CD4-positive, alpha-beta T cell treated with Interleukin-21 for 1 hour (primary cell): ENCODE measurements at places on chromosomes 5 and 9.

DNA sequence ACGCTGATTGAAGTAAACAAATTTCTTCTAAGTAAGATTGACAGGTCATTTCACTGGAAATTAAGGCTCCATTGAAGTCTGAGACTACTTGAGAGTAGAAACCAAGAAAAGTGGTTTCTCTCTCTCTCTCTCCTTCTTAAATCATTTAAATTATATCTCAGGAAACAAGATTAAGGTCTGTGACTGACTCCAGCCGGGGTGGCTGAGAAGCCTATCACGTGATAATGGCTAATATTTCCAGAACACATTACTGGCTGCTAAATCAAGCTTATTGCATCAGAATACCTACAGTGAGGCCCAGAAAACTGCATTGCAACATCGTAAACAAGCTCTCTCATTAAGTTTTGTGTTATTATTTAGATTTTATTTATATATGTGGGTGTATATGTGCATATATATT lies 88.4 kb downstream of the PTCD2 start:
- no peak for DNase-seq

DNA sequence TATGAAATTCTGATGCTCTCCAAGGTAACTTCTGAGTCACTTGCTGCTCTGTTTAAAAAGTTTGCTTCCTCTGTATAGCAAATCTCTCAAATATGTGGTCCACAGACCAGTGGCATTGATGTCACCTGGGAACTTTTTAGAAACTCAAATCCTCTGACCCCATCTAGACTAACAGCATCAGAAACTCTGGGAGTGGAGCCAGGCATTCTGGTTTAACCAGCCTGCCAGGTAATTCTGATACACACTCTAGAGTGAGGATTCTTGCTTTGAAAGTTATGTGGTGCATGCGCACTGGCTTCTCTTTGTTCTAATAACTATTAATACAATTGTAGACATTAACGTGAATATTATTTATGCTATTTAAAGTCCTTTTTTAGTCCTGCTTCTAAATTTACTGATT lies 298.1 kb downstream of the SLF1 start:
- no peak for DNase-seq

GRCh38 chr9:4938496-4938895 lies 46.6 kb upstream of the JAK2 start:
- DNase-seq, result no peak

GRCh38 chr5:9790276-9790675 lies 160.1 kb upstream of the TAS2R1 start:
- no peak for DNase-seq

DNA sequence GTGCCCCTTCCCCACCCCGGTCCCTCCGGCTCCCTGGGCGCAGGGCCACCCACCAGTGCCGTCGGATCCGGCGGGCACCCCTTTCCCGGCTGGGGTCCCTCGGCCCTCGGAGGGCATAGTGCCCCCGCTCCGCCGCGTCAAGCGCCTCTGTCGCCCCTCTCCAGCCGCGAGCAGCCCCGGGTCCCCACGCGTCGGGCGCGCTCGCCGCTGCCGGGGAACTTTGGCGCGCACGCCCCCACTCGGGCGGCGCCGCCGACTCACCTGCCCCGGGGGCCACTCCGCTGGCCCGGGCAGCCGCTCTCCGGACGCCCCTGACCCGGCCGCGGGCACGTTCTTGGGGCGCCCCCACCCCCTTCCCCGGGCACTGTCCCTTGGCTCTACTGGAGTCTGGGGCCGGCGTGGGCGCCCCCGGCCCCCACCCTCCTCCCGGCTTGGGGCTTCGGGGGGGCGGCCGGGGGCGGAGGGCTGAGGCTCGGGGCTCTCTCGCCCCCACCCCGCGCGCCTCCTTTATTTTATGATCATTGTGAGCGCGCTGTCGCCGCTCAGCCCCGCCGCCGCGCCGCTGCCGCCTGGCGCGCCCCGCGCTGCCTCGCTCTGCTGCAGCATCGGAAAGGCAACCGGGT lies 1.1 kb upstream of the FAM78A start:
- DNase-seq, result no peak

DNA sequence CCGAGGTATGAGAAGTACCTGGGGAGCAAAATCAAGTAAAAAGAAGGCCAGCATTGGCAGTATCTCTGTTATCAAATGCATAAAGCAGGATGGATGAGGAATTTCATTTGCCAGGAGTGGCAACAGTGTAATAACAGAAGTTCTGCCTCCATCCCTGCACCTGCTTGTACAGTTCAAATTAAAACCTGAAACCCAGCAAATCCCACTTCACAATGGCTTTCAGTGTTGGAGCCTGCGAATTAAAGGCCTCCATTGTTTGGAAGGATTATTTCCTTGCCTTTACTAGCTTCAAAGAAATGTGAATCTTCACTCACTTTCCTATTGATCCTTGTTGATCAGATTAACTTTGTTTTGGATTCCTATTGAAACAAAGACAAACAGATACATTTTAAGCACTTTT lies 31.5 kb upstream of the IRX1 start:
- no peak for DNase-seq

DNA sequence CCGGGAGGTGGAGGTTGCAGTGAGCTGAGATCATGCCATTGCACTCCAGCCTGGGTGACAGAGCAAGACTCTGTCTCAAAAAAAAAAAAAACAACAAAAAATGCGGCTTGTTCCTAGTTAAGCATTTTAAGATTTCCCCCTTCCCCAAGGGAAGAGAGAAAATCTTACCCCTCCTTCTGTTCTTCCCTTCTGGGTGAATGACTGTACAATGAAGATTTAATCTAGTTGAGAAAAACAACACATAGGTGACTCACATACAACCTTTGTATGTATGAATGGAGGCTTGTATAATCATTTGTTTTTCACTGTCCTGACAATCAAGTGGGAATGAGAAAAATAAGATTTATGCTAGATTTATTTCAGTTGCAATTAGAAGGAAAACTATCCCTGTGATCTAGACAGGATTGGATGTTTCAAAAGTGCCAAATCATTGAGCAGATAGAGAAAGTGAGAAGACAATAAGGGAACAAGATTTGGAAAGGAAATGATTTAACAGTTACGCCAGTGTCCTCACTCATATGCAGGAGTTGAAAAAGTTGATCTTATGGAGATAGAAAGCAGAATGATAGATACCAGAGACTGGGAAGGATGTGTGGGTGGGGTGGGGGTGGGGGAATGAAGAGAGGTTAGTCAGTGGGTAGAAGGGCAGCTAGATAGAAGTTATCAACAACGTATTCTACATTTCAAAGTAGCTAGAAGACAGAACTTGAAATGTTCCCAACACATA lies 16.7 kb downstream of the GDA start:
- DNase-seq, result no peak

DNA sequence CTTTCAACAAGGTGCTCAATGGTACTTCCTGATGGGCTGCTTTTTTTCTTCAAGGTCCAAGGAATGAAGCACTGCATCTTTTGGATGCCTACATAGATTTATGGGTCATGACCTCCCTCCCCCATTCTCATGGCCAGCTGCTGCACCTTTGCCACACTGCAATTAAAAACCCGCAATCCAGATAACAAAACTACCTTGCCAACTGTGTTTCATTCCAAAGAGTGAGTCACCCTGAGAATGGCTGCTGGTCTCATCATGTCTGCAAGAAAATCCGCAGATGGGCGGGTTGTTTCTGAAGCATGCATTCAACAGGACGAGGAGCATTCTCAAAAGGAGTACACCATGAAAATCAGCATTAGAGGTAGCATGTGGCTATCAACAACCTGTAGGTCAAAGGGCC lies 139.8 kb downstream of the ELAVL2 start:
- no peak for DNase-seq

- DNase-seq, result no peak
These were observed 25.2 kb downstream of the TGFBR1 start for GRCh38 chr9:99130069-99130468.

- DNase-seq, result no peak
These were observed 65.7 kb upstream of the BASP1 start for GRCh38 chr5:17151686-17152085.

DNA sequence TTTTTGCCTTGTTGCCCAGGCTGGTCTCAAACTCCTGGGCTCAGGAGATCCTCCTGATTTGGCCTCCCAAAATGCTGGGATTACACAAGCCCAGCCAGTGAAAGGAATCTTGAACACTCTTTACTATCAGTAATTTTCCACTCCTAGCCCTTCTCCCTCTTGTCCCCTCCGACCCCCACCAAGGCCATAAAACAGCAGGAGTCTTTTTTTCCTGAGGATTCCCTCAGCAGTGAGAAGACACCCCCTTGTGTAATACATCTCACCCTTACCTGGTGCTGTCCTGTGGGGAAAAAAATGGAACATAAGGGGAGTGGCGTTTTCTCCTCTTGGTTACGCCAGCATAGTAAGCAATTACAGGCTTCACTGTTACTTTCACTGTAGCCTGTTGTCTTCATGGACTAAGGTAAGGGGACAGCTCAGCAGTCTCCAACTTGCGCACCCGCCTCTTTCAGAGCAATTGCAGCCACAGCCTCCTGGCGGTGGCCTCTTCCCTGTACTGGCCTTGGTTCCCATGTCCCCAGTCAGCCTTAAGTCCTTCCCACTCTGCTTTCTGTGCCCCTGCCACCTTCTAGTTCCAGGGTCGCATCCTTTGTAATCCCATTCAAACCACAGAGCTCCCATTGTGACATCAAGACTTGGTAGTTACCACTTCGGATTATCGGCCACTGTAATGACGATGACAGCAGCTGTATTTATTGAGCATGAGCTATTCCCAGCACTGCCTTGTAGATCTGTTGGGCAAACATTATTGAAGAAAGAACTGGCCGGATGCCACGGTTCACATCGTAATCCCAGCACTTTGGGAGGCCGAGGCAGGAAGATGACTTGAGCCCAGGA lies 10.0 kb downstream of the NAIF1 start:
- DNase-seq, result no peak

- no peak for DNase-seq
These were observed 239.7 kb upstream of the KLF9 start for GRCh38 chr9:70654144-70654543.

GRCh38 chr9:34363619-34364351 lies 12.9 kb downstream of the MYORG start:
- no peak for DNase-seq

- no peak for DNase-seq
These were observed 178.9 kb downstream of the SREK1 start for GRCh38 chr5:66322786-66323528.

DNA sequence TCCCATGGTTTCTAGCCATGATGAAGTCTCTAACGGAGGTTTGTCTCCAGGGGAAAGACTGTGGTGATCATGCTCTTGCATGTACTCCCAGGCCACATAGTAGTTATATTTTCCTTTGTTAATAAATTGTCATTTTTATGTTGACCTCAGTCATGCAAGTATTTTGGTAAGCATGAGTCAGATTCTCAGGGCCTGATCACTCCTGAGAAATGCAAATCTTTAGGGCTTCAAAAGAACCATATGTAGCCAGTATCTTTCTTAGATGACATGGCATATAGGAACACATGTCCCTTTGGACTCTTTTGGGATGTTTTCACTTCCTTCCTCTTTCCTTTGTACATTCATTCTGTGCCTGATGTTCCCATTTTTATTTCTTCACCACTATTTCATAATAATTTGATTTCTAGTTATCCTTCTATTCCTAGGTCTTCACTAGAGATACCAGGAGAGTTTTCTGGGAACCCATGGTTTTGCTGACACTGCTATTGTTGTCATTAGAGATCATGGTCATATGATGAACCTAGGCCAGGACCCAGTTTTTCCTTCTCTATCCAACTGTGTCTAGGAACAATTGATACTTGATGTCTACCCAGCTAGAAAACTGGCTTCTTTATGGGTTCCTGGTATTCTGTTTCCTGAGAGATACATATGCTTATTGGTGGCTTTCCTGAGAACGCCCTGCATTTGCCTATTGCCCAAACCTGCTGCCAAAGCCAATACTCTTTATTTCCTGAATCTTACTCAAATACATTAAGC lies 248.1 kb upstream of the NREP start:
- DNase-seq, result no peak
